ENCODE measurements at places on chromosomes 13 and 19.

DNA sequence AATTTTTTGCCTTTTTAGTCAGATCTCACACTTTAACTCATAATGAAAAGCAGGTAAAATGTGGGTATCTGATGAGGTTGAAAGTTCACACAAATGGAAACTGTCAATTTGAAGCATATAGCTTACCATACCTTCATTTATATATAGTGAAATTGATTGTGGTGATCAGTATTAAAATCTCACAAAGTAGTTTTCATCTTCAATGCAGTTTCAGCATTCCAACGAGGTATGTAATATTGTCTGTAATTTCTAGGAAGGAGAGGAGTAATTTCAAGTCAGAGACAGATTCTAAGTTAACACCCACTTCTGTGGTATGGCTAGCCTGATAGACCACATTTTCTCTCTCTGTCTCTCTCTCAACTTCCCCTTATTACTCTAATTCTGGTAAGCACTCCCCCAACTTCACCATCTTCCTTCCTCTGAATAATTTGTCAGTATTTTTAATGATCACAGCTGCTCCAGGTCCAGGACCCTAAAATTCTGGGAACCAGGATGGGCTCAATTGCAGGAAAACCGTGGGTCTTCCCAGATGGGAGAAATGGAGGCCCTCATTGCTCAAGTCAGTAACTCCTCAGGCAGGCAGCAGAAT lies 455.7 kb downstream of the FGF9 start:
- DNase-seq: no peak

- DNase-seq: no peak
Observed at GRCh38 chr19:29893606-29894284, 48.3 kb upstream of the URI1 start.

GRCh38 chr19:30029721-30030510 lies 87.9 kb downstream of the URI1 start:
- DNase-seq: no peak

- peak; percentile 11 for DNase-seq
Observed at GRCh38 chr13:75635828-75636435, at the start of gene LMO7. Gene LMO7, plus strand, starts transcription at chr13:75636330. Its CDS starts 328 bp downstream, at chr13:75636658.

DNA sequence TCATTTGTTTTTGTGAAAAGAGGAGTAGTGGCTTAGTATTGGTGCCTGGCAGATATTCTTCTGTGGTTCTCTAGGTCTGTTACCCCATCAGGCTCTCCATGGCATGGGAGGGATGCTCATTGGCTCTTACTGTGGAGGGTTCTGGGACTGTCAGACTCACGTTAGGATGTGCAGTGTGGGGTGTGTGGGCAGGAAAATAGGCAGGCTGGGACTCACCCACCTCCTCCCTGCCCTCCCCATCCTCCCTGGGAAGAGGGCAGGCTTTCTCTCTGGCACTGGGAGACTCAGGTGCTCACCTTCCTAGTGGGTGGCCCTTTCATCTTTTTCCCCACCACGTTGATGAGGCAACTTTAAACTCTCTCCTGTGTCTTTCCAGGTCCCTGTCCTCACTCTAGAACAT lies 44.2 kb downstream of the ZNF536 start:
- no peak for DNase-seq

GRCh38 chr19:50488389-50489194 lies 11.9 kb upstream of the GARIN5A start:
- no peak for DNase-seq

- no peak for DNase-seq
Observed at GRCh38 chr13:101640788-101641400, 188.4 kb downstream of the ITGBL1 start.

- no peak for DNase-seq
Observed at GRCh38 chr13:48478391-48478790, 54.5 kb downstream of the RCBTB2 start.

DNA sequence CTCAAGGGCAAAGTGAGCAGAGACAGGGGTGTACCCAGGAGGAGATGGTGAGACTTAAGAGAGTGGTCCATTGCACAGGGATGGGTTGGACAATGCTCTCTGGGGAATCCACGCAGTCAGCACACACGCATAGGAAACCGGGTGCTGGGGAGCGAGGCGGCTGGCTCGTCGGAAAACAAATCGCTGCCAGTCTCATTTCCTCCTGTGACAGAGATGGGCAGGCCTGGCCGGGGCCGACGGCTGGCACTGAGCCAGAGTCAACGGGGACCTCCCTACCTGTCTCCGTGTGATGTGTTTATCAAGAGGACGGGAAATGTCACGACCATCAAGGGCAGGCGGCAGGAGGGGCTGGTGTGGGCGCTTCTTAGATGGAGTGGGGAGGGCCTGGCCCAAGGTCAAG lies 27.3 kb downstream of the PTPRS start:
- DNase-seq: no peak

- no peak for DNase-seq
Observed at GRCh38 chr13:42478531-42479156, 95.3 kb upstream of the TNFSF11 start.

DNA sequence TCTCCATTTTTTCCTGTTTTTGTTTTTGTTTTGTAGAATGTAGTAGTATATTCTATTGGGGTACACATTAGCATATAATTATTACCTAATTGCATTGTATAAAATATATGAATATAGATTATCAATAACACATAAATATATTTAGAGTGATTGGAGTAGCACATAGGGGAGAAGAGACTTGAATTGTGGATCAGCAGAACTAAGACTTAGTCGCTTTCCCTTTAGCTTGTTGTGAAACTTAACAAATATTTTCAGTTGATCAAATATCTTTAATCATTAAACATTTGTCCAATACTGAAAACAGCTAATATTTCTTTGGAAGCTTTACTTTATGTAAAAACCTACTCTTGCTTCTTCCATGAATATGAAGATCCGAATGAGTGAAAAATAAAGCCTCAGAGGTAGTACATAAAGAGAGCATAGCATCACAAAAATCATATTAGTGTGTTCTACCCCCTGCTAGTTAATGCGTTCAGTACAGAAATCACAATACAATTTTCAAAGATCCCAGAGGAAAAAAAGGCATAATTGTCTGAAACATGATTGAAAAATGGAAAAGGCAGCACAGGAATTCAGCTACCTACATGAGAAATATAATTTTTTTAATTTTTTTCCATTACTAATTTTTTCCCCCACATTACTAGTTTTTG lies 1348.0 kb upstream of the PRR20A start:
- DNase-seq: no peak

GRCh38 chr13:66655847-66656454 lies 574.2 kb downstream of the PCDH9 start:
- DNase-seq: no peak

- no peak for DNase-seq
Observed at GRCh38 chr19:51905206-51905605, 389 bp upstream of the ZNF649 start.

DNA sequence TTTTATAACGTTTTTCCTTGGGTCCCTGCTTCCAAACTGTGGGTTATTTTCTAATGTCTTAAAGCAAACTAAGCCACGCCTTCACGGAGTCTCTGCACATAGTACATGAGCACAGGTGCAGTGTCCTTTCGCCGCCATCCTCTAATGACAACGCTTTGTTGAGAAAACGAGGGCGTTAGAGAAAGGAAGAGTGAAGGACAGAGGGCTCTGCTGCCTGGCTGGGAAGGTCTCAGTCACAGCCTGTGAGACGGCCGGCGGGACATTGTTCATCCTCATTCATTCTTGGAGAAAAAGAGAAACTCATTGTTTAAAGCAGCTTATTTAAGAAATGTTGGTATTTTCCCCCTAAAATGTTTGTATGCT lies 9.5 kb downstream of the IL17D start:
- no peak for DNase-seq

DNA sequence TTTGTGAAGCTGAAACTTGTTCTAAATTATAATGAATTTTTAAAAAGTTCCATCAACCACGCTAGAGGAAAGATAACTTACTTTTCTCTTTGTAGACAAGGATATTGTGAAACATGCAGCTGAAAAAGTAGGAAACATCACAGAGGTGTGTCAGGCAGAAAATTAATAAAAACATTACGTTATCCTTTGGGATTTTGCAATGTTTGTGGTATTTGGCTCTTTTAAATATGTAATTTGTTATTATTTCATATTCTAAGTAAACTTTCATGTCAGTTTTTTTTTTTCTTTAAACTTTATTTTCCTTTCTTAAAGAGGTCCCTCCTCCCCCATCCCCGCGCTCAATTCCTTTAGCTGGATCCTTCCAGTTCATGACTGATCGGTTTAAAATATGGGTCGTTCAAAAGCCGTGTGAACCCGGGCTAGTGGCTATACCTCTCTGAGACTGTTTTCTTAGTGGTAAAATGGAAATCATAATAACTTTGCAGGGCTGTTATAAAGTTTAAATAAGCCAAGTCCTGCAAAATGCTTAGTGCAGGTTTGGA lies 740 bp upstream of the CCDC61 start:
- no peak for DNase-seq

GRCh38 chr13:74027161-74027779 lies 106.9 kb downstream of the KLF12 start:
- no peak for DNase-seq

DNA sequence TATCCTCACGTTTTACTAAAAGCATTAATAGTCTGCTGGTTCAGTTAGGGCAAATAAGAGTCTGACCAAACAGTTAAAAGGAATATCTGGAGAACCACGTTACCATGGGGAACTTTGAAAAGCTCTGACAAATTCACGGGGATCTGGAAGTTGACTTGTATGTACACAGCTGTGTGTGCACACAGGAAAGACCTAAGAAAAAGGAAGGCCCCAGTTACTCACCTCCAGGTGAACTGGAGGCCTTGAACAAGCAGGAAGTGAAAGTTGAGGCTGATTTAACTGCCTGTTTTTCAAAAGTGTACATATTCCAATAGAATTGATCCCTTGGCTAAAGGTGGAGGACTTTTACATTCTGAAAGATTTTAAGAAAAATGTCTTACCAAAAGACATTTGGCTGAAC lies 1891.6 kb upstream of the PCDH20 start:
- DNase-seq: no peak

DNA sequence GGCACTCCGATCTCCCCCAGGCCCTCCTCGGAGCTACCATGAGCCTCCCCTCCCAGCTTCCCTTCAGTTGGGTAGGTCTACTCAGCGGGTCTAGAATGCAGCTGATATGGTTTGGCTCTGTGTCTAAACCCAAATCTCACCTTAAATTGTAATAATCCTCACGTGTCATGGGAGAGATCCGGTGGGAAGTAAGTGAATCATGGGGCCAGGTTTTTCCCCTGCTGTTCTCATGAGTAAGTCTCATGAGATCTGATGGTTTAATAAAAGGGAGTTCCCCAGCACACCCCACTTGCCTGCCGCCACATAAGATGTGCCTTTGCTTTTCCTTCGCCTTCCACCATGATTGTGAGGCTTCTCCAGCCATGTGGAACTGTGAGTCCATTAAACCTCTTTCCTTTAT lies 14.5 kb upstream of the DOCK9 start:
- no peak for DNase-seq

GRCh38 chr13:66840621-66841020 lies 389.5 kb downstream of the PCDH9 start:
- no peak for DNase-seq

GRCh38 chr13:43094901-43095300 lies 71.5 kb downstream of the DNAJC15 start:
- DNase-seq: no peak

- DNase-seq: no peak
Observed at GRCh38 chr13:76000131-76000530, 364.0 kb downstream of the LMO7 start.

DNA sequence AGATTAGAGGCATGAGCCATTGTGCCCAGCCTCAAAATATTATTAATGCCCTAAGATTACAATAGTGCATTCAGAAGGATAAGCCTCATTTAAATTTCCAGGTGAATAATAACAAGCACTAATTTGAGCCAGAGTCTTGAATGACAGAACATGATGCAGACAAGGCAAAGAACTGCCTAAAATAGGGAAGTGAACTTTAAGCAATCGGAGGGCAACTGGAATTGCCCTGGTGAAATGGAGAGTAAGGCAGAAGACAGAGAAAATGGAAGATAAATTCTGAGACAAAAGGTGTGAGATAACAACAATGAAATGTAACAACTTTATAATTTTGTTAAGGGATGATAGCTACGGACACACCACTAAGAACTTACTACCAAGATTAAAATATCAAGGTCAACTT lies 199.9 kb downstream of the DIAPH3 start:
- no peak for DNase-seq

DNA sequence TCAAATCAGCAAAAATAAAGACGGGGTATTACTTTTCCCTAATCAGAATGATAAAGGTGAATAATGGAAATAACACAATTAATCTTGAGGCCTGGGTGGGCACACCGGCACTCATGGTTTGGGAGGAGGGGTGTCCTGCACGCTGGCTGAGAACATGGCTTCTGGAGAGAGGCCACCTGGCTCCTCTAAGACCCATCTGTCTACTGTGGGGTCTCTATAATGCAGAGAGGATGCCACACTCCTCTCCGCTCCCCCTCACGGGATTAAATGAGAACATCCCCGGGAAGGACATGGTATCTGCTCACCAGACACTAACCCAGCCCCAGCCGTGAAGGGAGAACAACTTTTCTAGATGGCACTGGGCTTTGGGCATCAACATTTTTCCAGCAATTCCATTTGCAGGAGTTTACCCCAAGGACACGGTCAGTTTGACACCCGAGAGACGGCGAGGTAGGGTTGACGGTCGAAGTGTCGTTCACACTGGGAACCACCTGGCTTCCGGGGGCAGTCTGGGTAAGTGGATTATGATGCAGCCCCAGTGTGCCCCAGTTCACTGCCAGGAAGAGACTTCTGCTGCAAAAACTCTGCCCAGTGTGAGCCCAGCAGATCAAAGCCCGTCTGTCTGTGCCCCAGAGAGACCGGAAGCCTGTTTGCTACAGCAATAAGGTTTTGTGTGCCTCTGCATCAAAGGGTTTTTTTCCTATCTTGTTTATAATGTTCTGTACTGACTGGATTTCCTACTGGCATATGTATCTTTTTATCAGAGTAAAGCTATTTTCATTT lies 56.6 kb downstream of the CEBPG start:
- DNase-seq: no peak

- no peak for DNase-seq
Observed at GRCh38 chr19:51530616-51531015, 854 bp downstream of the SIGLEC6 start.

DNA sequence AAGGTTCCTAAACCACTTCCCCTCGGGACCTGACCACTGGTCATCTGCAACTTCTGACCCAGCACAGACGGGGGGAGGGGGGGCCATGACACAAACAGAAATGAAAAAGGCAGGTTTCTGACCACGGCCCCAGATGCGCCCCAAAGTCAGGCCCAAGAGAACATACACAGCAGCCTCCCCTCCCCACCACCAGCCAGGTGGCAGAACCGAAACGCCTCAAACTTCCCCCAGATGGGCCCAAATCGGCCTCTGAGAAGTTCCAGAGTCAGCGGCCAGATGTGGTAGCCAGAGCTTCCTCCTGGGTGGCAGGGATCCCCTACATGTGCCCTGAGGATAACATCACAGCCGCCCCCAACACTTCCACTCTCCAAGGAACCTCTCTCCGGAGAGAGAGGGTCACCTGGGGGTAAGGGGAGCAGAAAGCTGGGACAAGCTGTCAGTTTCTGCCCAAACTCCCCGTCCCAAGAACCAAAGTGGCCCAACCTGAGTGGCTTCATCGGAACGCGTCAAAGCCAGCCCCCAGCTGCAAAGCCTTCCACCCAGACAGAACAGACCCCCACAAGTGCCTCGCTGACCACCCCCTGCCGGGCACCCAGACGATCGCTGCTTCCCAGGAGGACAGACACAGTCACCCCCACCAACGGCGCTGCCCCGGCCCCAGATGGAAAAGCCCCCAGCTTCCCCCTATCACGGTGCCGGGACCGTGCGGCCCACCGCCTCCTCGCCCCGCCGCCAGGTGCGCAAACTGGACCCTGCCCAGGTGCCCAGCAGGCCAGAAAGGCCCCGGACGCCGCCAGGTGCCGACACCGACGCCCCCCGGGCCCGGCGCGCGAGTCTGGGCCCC lies 800 bp downstream of the ELL start:
- DNase-seq: no peak

- DNase-seq: no peak
Observed at GRCh38 chr13:77919246-77919920, 752 bp upstream of the EDNRB start.

Data from stimulated activated CD4-positive, alpha-beta T cell treated with anti-CD3 and anti-CD28 coated beads, Interleukin-1b, Interleukin-23, amount 100 ng/mL, for 1 hour (primary cell).